KBM-7 (cell line): ENCODE measurements at places on chromosomes 11 and 22.
A peak's percentile ranks its signal among the peaks of the same experiment; 100 is the strongest.

DNA sequence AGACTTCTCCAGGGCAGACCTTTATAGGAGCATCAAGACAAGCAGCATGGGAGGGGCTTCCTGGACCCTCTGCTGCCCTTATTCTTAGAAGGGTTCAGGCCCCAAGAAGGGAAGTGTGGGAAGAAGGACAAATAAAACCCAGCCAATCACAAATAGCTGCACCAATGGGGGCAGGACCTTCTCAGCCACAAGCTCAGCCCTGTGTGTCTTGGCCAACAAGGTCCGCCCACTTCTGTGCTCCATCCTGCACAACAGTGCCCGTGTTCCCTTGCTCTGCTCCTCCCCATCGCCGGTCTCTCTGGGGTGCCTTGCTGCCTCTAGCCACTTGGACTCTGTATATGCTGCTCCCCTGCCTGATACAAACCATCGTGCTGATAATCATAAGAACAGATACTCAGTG lies 86.1 kb downstream of the NAT10 start:
- no peak for DNase-seq

DNA sequence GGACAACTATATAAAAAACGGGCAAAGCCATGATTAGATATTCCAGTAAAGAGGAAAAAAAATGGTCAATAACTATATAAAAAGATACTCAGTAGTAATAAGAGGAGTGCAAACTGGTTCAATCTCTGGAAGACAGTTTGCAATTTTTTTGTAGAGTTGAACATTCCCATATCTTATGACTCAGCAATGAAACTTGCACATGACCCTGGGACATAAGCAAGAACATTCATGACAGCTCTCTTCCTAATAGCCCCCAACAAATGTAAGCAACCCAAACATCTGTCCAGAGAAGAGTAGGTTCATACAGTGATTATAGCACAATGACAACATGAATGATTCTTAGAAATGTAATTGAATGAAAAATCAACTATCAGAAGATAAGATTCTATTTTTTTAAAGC lies 21.8 kb upstream of the CSF2RB start:
- no peak for DNase-seq

GRCh38 chr11:86150847-86151173 lies 81.9 kb upstream of the PICALM start:
- DNase-seq = no peak

DNA sequence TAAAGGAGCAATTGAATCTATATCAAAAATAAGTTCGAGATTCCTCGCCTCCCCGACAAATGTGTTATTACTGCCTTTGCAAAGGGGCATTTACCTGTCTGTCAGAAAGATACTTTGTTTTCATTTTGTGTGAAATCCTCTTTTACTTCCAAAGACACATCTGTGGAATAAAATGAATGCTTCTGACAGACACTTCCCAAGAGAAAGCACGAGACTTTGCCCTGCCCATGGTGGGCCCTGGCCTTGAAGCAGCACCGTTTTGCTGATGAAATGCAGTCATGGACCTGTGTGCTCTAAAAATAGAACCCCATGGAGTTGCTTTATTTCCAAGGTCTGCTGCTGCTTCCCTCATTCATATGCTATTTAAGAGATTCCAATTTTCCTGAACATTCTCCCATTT lies 85.9 kb upstream of the USP47 start:
- DNase-seq = no peak

DNA sequence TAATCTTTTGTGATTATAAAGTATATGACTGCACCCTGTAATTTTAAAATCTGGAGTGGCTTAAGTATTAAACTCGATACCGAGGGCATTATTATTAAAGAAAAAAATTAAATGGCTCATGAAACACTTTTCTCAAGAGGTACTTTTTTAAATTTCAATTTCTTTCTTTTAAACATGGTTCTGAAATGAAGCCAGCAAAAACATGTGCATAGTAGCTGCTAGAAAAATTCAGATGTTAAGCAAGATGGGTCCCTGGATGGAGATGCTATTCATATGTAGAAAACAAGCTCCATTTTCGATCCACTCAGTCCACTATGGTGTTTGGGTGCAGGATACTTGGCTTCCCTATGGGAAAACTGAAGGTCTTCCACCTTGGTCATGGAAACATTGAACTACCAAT lies 189.5 kb downstream of the PGR start:
- no peak for DNase-seq

- no peak for DNase-seq
Observed at GRCh38 chr22:24304062-24304675, 33.5 kb downstream of the SPECC1L start.

GRCh38 chr11:8022876-8023275 lies 35.7 kb downstream of the EIF3F start:
- DNase-seq = no peak

GRCh38 chr11:70506986-70507385 lies 108.7 kb downstream of the CTTN start:
- DNase-seq = no peak

DNA sequence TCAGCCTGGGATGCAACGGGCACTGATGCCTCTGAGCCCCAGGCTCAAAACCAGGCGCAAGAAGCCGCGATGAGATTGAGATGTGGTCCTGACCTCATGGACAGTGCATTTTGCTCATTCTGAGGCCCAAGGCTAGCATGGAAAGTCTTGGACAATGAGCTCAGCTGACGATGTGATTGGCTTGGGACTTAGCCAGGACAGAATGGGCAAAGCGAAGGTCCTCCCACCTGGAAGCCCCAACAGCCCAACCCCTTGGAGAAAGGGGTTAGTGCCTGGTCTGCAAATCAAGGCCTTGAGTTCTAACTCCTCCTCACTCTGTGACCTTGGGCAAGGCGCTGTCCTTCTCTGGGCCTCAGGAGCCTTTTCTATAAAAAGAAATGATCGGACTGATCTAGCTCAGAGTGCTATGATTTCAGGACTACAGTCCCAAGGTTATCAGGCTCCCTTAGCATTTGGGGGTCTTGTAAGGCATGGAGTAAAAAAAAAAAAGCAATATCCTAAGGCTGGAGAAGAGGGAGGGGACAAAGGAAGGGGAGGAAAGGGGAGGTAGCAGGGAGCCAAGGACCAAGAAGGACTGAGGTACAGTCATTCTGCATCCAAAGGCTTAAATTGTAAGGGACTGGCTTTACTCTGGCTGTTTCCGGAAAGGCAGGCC lies 2.7 kb downstream of the SLC43A3 start:
- no peak for DNase-seq

GRCh38 chr11:69700278-69701140 lies 3.3 kb downstream of the FGF19 start:
- no peak for DNase-seq

- no peak for DNase-seq
Observed at GRCh38 chr22:36617694-36618522, 85.6 kb downstream of the CACNG2 start.

DNA sequence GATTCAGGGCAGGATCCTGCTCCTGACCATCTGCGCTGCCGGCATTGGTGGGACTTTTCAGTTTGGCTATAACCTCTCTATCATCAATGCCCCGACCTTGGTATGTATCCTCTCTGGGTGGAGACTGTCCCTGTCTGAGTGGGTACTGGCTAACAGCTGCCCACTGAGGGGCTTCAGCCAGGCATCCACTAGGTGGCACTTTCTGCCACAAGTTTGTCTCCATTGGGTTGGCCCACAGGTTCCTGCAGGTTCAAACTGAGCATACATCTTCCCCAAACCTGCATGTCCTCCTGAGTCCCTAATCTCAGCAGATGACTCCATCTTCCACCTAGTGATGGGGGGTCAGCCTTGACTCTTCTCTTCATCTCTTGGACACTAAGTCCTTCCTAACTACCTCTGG lies 4.4 kb downstream of the SLC2A11 start:
- peak; percentile 64 for DNase-seq

GRCh38 chr11:28673691-28674432 lies 565.7 kb downstream of the METTL15 start:
- DNase-seq = no peak

DNA sequence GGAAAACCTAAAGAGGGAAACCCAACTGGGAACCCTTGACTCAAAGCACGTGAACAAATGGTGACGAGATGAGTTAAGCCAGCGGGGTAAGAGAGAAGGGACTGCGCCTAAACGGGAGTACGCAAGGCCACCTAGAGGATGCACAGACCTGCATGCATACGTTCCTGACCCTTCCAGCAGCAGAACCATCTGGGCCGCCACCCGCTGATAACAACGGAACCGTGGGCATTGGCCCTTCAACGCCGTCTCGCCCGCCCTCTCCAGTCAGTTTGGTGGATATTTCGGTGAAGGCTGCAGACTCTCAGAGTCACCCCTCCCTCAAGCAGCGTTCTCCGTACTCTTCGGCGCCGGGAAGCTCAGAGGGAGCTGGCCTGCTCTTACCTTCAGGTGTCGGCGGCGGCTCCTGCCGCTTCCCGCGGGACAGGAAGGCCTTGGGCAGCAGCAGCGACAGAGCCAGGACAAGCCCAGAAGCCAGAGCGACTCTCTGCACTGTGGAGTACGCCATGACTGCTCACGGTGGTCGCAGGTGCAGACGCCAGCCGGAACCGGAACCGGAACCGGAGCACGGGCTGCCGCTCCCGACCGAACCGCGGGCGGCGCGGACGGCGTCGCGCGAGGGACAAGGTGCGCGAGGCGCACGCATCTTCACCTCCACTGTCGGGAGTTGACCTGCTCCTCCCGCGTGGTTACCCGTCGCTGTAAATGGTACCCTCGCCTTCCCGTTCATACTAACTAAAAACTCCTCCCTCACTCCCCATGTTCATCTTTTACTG lies at the start of gene RIC3:
RIC3 (minus strand) TSS at position 541 of the 773 bp plus-strand sequence; CDS start at position 505, 36 bp downstream.
- no peak for DNase-seq

GRCh38 chr22:49576241-49577141 lies 251.2 kb downstream of the BRD1 start:
- DNase-seq = no peak

DNA sequence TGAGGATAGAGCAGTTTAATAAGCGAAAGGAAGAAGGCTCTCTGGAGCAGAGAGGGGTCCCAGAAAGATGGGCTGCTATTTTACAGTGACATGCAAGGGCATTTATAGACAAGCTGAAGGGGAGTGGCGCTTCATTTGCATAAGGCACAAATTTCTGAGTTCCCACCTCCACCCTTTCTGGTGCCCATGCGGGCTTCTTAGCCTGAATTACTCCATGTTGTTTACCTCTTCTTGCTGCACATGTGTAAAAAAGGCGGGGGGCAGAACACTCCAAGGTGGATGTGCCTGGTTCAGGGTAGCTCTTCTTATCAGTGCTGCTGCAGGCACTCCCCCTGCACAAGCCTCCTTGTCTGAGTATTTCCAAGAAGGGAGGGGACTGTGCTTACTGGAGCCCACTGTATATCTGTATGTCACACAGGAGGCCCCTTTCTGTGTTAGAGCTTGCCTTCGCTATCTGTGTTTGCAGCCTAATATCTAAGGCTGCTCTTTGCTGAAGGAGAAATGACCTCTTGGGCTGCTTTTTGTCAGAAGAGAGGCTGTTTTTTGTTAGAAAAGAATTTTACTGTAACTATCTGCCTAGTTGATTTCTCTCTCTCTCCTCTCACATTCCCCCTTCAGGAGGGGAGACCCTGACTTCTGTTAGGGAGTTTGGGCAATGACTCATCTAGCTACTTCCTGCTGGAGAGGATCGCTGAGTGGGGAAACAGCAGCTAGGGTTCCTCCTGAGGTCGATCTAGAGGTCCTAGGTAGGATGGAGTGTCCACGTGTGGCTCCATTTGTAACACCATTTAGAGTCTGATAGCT lies 1057.0 kb upstream of the CNTN5 start:
- DNase-seq = no peak

- no peak for DNase-seq
Observed at GRCh38 chr11:110470716-110471115, 41.0 kb downstream of the FDX1 start.

GRCh38 chr11:11984563-11984962 lies 23.9 kb downstream of the DKK3 start:
- no peak for DNase-seq

- DNase-seq = peak; percentile 80
Observed at GRCh38 chr22:17705951-17706900, 67.7 kb downstream of the BCL2L13 start.

GRCh38 chr22:19629331-19629719 lies 85.0 kb upstream of the SEPTIN5 start:
- no peak for DNase-seq

- DNase-seq = no peak
Observed at GRCh38 chr11:13119941-13120520, 110.9 kb downstream of the RASSF10 start.

DNA sequence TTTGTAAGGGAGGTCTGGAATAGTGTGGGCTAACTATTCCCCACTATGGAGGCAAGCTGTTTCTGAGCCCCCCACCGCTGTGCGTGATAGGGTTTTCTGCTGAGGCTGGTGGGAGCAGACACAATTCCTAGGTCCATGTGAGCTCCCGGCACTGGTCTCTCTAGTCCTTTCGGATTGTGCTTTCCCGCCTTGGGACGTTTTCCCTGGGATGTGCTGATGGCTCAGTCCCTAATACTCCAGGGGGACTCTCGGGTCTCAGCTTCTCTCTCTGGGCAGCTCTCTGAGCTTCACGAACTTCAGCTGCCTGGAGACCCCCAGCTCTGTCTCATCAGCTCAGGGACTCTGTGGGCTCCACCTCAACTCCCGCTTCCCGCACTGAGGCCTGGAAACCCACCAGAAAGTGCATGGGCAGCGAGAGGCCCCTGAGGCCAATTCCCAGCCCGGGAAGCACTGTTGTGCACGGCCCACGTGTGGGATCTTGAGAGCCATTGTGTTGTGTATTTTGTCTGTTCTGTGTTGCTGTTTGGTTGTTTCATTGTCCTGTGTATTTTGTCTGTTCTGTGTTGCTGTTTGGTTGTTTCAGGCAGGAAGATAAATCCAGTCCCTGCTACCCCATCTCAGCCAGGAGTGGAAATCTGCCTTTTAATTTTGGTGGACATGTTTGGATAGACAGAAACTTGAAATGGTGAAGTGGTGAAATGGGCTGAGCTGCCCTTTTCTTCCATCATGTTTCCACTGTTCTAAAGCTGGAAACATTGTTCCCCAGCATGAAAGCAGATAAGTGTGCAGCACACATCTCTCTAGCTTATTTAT lies 12.7 kb upstream of the TNNT3 start:
- no peak for DNase-seq

DNA sequence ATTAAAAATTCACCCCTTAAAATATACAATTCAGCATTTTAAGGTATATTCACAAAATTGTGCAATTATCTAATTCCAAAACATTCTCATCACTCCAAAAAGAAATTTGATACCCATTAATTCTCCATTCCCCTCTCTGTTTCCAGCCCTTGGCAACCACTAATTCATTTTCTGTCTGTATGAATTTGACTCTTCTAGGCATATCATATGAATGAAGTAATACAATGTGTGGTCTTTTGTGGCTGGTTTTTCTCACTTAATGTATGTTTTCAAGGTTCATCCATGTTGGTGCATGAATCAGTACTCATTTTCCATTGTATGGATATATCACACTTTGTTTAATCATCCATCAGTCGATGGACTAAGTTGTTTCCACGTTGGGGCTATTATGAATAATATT lies 29.0 kb upstream of the ACCSL start:
- no peak for DNase-seq

- DNase-seq = peak; percentile 97
Observed at GRCh38 chr22:24156913-24157821, 24.1 kb upstream of the SUSD2 start.

DNA sequence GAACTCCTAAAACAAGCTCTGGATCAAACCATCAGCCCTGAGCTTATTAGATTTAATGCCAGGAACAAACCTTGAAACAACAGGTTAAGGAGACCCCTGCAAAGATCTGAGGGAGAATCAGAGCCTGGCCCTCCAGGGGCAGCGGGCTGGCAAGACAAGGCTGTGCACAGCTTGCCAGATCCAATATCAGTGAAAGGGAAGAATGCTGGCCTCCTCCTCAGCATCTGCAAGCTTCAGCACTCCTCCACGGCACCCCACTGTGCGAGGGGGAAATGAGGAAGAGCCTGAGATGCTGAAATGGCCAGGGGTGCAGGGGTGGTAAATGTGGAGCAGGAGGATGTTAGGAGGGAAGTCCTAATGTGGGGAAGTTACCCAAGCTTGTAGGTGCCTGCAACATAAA lies 167.0 kb downstream of the TENM4 start:
- DNase-seq = peak; percentile 29
